ENCODE measurements at places on chromosomes 5 and 9.
A peak's percentile ranks its signal among the peaks of the same experiment; 100 is the strongest.

DNA sequence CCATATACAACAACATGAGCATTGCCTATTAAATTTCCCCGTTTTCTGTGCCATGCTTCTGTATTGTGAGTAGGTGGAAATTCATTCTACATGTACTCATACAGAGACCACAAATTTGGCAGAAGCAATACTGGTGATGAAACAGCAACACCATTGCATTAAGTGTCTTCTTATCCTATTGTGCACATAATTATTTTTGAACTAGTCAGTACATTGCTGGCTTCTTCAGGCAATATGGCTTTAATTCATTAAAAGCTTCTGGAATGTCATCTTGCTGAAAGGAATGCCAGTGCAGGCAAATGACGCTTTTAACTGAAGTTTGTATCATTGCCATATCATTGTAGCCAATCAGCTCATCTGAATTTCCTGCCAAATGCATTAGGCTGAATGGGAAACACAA lies 82.6 kb downstream of the KIAA1958 start:
- DNase-seq, result no peak

DNA sequence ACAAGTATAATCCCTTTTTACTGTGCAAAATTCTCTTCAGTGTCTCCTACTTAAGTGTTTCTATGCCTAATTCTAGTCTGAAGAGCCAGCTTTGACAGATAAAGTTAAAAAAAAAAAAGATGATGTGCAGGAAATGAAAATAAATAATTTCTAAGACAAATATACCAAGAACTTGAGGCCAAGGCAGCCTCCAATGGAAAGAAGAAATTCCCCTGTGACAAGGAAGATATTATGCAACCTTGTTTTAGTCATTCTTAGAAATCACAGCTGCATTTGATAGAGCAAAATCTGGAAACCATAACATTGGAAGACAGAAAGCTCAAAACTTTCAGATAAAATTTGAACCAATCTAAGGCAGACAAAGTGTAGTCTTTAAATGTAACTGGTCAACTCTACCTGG lies 375.9 kb upstream of the TLE4 start:
- no peak for DNase-seq

DNA sequence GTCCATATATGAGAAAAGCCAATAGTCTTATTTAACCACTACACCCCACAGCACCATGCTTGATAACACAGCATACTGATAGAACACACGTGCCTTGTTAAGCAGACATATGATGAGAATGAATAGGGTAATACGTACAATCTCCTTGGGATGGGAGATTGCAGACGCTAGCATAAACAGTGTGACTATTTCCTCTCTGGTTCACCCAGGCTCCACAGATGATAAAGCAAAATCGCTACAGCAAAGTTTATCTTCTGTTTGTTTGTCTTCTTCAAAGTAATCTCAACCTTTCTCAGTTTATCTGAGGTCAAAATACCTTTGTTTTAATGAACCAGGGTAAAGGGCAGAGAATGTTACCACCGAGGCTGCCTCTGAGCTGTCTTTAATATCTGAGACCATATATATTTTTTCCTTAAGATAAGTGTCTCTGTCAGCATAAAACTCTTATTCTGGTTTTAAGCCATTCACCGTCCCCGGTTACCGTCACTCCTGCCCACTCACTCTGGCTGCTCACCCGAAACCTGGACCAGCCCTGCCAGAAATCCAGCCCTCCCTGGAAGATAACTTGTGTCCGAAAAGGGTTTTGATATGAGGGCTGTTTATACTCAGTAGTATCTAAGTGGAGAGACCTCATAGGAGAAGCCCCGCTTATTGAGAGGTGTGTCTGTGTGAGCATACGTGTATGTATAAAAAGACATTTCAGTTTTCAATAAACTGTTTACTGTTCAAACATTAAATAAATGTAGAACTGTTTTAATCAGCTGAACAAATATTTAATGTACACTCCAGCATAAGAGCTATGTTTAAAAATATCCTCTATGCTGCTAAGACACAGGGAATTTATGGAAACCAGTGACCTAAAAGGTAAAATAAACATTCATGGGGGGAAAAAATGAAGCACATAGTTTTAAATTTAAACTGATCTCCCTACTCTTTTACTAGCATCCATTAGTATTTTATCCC lies 465.4 kb downstream of the RASEF start:
- no peak for DNase-seq

GRCh38 chr5:143434261-143435209 lies 31.0 kb upstream of the NR3C1 start:
- peak; percentile 75 for DNase-seq

DNA sequence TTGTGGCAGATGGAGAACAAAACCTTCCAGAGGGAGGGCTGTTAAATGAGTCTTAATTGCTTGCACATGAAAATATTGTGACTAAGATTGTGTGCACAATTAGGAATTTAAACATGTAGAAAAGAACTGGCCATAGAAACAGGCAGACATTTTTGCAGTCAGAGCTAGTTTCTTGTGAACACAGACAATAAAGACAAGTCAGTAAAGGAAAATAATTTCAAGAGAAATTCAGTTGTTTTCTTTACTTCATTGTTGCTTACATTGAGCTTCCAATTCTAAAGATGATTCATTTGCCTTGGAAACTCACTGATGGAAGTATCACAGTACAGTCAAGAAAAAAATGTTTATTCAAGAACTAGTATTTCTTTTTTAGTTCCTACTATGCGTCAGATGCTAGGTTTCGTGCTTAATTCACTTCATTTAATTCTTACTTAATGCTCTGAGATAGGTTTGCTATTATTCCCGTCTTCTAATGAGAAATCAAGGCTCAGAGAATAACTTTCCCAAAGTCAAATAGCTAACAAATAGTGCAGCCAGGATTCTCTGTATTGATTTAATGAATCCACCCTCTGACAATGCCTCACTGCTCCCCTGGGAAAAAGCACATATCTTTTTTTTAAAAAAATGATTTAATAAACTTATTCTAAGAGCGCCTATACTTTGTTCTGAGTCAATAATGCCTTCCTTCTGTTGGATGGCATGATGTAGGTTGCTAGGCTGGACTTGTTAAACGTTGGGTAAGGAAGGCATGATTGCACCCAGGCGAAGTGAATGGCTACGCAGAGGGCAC lies 581.4 kb downstream of the RAB3C start:
- DNase-seq, result no peak

DNA sequence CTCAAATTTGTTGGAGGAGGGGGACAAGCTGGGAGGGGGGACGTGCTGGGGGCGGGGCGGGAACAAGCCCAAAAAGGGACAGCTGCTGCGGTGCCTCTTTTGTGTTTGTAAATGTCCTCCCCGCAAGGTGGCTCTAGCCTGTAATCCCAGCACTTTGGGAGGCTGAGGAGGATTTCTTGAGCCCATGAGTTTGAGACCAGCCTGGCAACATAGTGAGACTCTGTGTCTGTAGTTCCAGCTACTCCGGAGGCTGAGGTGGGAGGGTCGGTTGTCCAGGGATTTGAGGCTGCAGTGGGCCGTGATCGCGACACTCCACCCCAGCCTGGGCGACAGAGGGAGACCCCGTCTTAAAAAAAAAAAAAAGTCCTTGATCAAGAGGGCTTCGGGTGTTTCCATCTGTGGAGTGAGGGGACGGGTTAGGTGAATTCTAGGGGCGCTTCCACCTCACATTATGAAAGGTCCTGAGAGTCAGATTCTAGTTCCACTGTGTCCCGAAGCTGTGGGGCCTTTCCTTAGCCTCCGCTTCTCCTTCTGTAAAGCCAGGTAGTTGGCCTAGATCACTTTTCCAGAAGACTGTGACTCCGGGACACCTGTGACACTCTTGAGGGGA lies 779 bp upstream of the CTNNA1 start:
- no peak for DNase-seq

- DNase-seq, result no peak
Observed at GRCh38 chr9:108662091-108662875, 193.5 kb downstream of the ACTL7B start.

DNA sequence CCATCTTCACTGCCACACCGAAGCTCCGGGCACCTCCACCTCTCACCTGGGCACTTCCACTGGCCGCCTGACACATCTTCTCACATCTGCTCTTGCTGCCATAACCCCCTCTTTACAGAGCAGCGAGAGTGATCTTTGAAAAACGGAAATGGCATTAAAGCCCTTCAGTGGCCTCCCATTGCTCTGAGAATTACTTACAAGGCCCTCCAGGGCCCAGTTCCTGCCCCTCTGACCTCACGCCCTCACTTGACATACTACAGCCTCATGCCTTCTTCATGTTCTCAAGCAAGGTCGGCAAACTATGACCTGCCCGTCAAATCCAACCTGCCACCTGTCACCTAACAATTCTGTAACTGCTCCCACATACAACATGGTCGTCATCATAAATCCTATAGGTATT lies 187.3 kb downstream of the NR3C1 start:
- DNase-seq, result no peak

DNA sequence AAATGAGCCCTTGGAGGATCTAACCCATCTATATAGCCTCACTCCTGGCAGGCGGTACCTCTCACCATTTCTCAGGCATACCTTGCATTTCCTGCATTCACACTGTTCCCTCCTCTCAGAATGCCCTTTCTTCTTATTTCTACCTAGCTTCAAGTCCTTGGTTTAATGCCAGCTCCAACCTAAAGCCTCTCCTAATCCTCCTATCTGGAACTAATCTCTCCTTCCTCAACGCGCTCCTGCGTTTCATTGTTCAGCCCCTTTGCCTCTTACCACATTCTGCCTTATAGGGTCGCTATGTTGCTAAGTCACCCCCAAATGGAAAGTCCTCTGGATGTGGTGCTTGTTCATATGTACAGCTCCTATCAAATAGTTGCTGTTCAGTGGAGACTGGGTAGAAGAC lies 288.5 kb upstream of the TUT7 start:
- no peak for DNase-seq

GRCh38 chr5:8457187-8458037 lies 588.5 kb downstream of the MTRR start:
- peak; percentile 90 for DNase-seq

DNA sequence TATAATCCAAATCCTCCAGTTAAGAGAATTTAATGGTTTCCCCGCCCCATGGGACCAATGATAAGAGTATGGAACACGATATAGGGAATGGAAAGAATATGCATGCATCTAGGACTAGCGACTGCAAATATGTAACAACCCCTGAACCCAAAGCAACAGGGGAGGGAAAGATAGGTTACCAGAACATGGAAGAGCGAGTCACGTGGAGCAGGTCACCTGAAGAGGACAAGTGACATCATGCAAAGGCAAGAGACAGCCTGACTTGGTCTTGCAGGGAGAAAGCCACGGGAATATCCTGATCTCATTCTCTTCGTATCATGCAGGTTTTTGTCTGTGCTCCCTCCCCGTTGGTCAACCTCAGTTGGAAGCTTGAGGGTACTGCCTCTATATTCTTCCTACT lies 4.7 kb upstream of the UHRF2 start:
- no peak for DNase-seq

GRCh38 chr9:14031060-14031414 lies 282.9 kb downstream of the NFIB start:
- no peak for DNase-seq

DNA sequence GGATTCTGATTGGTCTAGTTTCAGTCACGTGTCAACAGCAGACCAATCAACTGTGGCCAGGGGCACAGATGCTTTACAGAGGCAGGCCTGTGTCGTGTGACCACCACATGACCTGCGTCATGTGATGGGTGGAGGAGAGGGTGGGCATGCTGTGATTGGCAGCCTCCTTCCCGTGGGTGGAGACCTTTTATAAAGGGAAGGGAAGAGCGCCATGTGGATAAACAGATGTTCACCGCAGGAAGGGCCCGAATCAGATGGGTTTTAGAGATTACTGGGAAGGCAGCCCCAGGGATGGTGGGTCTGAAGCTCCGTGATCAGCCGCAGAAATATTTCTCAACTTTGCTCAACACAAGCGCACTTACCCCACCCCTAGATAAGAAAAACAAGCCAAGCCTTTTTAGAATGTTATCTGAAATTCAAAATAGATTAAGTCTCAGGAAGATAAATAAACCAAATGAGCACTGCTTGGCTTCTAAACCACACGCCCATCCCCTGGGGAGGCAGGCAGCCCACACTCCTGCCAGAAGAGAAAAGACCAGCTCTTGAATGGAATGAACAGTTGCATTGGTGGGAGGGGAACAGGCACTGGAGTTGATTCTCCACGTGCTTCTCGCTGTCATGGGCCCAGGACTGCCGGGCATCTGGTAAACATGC lies 43.6 kb downstream of the ROPN1L start:
- DNase-seq, result no peak

- peak; percentile 20 for DNase-seq
Observed at GRCh38 chr5:157484768-157485167, 24.8 kb downstream of the NIPAL4 start.

DNA sequence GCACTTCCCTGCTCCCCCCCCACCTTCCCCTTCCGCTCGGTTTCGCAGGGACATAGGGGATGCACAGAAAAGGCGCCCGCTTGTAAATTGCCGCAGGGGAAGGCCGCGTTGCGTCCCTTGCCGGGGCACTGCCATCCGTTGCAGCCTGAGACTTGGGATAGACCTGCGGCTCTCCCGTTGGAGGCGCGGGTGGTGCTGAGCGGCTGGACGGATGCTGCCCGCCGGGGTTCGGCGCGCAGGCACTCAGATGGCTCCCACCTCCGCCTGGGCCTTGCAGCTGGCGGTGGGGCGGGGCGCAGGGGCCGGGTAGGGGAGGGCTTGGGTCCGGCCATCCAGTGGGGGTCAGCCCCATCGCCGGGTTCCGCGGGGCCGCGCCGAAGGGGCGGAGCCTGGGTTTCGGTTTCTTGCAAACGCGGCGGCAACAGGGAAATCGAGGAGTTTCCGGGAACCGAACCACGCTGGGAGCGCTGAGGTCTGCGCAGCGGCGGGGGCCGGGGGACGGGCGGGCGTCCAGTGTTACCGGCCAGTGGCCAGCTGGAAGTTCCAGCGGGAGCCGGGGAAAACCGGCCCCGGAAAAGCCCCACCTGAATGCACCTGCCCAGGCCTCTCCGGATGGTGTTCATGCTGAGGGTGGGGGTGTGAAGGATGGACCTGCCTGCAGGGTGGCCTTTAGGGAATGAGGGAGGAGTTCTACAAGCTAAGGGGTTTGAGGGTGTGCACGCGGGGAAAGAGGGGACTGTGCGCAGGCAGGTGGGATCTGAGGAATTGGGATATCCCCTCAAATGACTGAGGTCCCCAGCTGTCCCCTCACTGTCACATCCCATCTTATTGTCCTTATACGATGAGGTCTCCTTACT lies 6.3 kb upstream of the IRF1 start:
- DNase-seq, result peak; percentile 91

DNA sequence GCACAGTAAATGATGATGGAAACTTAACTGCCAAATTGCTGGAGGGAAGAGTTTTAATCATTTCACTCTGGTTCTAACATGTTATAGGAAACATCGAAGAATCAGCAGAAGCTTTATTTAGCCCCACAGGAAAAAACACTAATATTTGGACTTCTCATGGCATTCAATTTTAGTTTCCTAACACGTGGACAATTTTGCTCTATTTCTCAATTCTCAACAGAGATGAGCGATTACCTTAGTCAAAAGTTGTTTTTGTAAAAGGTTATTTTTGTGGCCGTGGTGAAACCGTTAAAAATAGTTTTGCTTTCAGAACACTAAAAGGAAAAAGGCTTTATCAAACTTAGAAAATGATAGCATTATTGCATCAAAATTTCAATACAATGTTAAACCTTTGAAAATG lies 235.2 kb downstream of the PLK2 start:
- DNase-seq, result no peak

All from CD4-positive, alpha-beta T cell treated with Interferon alpha-2 for 1 hour (primary cell).